Renal cortex interstitium (tissue), 15 donors: ENCODE measurements at places on chromosomes 1 and 21.
A peak's percentile ranks its signal among the peaks of the same experiment; 100 is the strongest.

GRCh38 chr1:61968869-61969268, 225.8 kb upstream of the L1TD1 start:
- DNase-seq: no peak

- peak; percentile 36 for DNase-seq
Observed at GRCh38 chr1:201309416-201309815, 26.1 kb downstream of the PKP1 start.

GRCh38 chr1:95770581-95770980, 536.6 kb downstream of the RWDD3 start:
- DNase-seq: no peak

DNA sequence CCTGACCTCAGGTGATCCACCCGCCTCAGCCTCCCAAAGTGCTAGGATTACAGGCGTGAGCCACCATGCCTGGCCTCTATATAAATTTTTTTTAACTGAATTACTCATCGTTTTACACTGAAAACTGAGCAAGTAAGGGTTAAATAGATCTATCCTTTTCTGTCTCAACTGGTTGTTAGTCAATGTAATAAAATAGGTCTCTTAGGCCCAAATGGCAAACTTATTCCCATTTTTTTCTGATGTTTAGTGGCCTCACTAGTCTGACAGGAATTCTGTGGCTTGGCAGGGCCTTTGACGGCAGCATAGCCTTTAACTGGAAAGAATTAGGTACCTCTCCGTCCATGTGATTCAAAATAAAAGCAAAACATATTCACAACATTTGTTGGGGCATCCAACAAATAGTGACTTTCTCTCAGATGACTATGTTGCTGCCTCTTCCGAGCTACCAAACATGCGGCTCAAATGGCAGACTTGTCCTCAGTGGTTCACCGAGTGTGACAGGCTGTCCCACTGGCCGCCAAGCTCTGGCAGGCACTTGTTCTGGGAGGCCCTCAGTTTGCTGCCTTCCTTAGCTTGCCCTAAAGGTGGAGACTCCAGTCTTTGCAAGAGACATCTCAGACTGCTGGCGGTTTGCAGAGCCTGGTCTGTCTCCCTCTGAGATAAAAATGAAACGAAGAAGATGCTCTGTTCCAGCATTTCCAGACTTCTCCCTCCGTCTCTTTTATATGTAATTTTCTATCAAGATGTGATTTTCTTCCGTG, 17.4 kb downstream of the ATP1A4 start:
- no peak for DNase-seq

DNA sequence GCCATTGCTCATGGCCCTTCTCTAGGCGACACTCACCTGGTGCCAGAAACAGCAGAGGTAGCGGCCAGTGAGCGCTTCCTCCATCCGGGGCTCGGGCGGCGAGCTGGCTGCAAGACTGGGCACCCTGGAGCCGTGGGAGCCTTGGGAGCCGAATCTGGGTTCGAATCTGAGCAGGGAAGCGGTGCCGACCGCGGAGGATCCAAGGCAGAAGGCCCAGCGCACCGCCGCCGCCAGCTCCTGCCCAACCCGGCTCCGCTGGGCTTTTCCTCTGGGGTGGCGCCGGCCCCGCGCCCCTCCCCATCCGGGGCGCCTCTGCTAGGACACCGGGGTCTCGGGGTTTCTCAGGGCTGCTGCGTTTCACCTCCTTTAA, 1.7 kb upstream of the PRDM16 start:
- no peak for DNase-seq

GRCh38 chr1:153816283-153816889, 41.2 kb downstream of the SLC27A3 start:
- no peak for DNase-seq
